ENCODE measurements at places on chromosomes 5 and 9.

DNA sequence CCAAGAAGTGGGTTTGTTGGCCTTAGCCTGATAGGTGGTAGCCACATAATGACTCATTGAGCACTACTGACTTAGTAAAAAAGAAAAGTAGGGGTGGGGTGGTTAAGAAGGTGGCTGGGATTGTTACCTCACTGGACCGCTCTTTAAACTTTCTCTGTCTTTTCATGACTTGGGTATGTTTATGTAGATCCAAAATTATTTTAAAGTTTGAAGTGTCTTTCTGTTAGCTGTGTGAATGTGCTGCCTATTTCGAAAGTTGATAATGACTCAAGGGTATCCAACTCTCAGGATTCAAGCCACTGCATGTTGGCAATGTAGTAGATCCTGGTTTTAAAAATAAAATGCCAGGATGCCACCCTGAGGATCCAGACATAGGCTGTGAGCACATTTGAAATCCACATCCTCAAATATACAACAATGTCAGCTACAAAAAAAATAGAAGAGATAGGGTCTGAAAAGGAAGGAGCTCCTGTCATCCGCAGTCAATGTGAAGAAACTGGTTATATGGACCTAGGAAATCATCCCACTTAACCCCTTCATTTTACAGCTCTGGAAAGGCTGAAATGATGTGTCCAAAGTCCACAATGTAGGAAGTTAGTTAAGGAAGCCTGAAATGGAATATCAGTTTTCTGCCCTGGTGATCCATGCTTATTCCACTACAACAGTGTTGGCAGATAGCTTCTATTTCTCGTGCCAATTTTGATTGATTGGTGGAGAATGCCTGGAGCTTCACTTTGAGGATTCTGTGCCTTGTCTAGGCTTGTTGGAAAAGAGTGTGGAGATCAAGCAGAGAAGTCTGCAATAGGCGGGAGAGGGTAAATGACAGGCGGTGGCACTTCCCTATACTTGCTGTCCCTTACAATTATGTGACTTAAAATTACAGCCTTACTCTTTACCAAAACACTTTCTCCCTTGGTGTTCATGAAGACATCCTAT is 23.4 kb downstream of the ZNF462 start:
- no peak overlapping the region for H3K4me3 ChIP-seq
- DNase-seq: no peak
- no peaks in the 10 kb centered on the region for H3K36me3 ChIP-seq
- H3K4me1 ChIP-seq: no peaks in the 10 kb centered on the region
- no peaks in the 10 kb centered on the region for H3K27me3 ChIP-seq

DNA sequence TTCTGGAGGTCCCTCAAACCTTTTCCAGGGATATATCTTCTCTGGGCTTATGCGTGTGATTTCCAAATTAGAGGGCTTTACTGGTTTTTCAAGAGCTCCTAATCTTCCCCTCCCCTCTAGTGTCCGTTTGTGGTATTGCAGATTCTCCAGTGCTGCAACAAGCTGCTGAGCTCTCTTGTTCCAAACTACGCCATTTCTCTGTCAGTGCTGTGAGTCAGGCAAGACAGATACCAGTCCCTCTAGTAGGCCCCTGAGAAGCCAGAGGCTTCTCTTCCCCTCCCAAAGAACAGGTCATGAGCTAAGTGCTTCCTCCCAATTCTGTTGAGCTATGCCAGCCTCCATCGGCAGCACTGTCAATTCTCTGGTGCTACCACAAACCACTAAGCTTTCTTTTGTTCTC is 149.5 kb downstream of the FANCC start:
- no peak overlapping the region for H3K27ac ChIP-seq
- no peaks in the 10 kb centered on the region for H3K4me1 ChIP-seq
- DNase-seq: peak; percentile 25
- peaks cover 34% of the 10 kb centered on the region for H3K36me3 ChIP-seq
- no peak overlapping the region for H3K4me3 ChIP-seq

DNA sequence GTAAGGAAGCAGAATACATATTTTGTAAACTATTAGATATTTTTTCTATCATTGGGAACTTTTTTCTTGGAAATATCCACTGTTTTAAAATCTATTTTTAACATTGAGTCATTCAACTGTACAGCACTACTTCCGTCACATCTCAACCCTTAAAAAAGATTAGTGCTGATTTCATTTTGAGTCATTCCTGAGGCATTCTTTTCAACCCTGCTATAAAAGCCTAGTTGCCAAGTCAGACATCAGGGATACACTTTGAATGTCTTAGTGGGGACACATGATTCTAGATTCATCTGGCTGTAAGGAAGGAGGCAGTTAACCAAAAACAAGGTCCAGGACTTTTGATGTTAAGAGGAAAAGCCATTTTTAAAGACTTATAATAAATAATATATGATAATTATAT is 160.9 kb downstream of the GIN1 start:
- peaks cover 5% of the 10 kb centered on the region for H3K36me3 ChIP-seq
- no peaks in the 10 kb centered on the region for H3K4me1 ChIP-seq
- no peak overlapping the region for H3K4me3 ChIP-seq
- DNase-seq: no peak

GRCh38 chr9:112015149-112015548 is 118.5 kb downstream of the UGCG start:
- no peak for DNase-seq
- no peak overlapping the region for H3K4me3 ChIP-seq
- H3K27ac ChIP-seq: no peak overlapping the region
- no peaks in the 10 kb centered on the region for H3K36me3 ChIP-seq

DNA sequence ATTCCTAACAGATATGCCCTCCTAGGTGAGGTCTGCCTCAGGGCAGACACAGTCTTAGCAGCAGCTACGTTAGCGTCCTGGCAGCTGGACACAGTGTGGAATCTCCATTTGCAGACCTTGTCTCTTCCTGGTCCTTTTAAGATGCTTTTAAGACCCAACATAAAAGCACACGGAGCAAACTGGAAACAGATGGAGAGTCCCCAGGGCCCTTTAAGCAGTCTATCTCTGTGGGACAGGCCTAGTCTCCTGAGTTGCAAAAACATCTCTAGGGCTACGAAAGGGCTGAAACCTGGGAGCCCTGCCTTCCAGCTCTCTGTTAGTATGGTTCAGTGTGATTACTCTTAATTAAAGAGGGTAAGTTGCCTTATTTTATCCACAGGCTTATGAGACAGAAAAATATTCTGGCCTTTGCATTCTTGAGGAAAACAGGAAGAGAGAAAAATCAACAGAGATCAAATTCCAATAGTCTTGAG is 66.0 kb upstream of the GNA14 start:
- no peak for DNase-seq
- H3K36me3 ChIP-seq: peaks cover 16% of the 10 kb centered on the region
- no peak overlapping the region for H3K4me3 ChIP-seq
- no peaks in the 10 kb centered on the region for H3K27me3 ChIP-seq
- H3K4me1 ChIP-seq: peaks cover 3% of the 10 kb centered on the region

- H3K4me1 ChIP-seq: no peaks in the 10 kb centered on the region
- no peak overlapping the region for H3K27ac ChIP-seq
- no peaks in the 10 kb centered on the region for H3K27me3 ChIP-seq
- no peak for DNase-seq
- no peak overlapping the region for H3K4me3 ChIP-seq
These were observed 9.2 kb upstream of the DENND4C start for GRCh38 chr9:19221326-19221725.

DNA sequence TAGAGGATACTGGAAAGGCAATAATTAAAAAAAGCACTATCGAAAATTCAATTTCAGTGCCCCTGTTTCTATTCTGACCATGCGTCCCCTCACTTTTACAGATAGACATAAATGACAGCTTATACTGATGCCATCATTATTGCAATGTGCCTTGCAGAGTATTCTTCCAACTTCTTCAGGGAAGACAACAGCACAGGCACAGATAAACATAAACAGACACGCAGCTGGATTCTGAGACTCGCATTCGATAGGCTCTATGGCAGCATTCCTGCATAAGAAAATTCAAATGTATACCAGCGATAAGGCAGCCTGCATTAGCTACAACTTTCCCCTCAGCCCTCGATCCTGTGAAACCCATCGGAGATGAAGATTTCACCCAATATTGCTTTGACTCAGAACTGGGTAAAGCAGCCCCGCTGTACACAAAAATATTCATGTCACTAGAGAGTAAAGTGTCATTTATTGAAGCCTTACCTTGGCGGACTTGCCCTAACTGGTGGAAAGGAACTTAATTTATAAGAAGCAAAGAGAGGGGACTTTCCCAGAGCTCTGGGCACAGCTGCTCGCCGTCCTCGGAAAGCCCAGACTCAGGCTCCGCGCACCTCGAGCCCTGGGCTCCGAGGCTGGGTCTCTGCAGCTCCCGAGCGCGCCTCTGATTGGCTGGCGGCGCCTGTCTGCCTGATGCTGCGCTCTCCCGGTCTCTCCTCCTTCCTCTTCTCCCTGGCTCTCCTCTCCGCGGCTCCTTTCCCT is at the start of gene CDH18:
Gene CDH18, minus strand, starts transcription at position 589 of the 750 bp plus-strand sequence. CDS start 149,214 bp downstream, outside the sequence.
- H3K4me3 ChIP-seq: no peak within 1 kb of the TSS
- H3K4me1 ChIP-seq: no peaks in the 10 kb centered on the region
- no peak within 1 kb of the TSS for H3K27ac ChIP-seq

GRCh38 chr5:179875741-179876609 is 17.4 kb upstream of the MRNIP start:
- H3K27ac ChIP-seq: no peak overlapping the region
- peaks cover 9% of the 10 kb centered on the region for H3K36me3 ChIP-seq
- no peaks in the 10 kb centered on the region for H3K4me1 ChIP-seq
- H3K4me3 ChIP-seq: no peak overlapping the region
- no peak for DNase-seq
- no peaks in the 10 kb centered on the region for H3K27me3 ChIP-seq

DNA sequence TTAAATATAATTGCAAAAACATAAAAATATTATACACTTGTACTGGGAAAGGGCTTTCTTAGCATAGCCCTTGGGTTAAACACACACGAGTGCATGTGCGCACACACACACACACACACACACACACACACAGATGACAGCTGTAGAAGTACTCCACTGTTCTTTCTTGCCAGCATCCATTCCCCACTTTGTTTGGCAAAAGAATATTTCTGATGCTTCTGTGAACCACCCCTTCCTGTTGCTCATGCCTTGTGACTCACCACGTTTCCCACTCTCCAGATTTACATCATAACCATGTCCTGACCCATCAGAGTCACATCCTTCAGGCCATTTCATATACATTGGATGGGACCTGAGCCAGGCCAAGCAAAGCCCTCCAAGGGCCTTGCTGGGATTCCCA is 280.1 kb downstream of the DNAH5 start:
- DNase-seq: no peak
- no peak overlapping the region for H3K27ac ChIP-seq
- H3K4me3 ChIP-seq: no peak overlapping the region
- H3K4me1 ChIP-seq: no peaks in the 10 kb centered on the region
- H3K36me3 ChIP-seq: no peaks in the 10 kb centered on the region

GRCh38 chr9:127927201-127927987 is 3.2 kb downstream of the PIP5KL1 start:
- peaks cover 26% of the 10 kb centered on the region for H3K4me1 ChIP-seq
- peak; percentile 89 for DNase-seq
- H3K4me3 ChIP-seq: peak overlapping the region; percentile 59
- no peak overlapping the region for H3K27ac ChIP-seq

- peaks cover 14% of the 10 kb centered on the region for H3K36me3 ChIP-seq
- no peak overlapping the region for H3K4me3 ChIP-seq
- no peak overlapping the region for H3K27ac ChIP-seq
- H3K4me1 ChIP-seq: peaks cover 9% of the 10 kb centered on the region
- DNase-seq: no peak
- no peaks in the 10 kb centered on the region for H3K27me3 ChIP-seq
These were observed 77.0 kb downstream of the CYFIP2 start for GRCh38 chr5:157342822-157343402.

DNA sequence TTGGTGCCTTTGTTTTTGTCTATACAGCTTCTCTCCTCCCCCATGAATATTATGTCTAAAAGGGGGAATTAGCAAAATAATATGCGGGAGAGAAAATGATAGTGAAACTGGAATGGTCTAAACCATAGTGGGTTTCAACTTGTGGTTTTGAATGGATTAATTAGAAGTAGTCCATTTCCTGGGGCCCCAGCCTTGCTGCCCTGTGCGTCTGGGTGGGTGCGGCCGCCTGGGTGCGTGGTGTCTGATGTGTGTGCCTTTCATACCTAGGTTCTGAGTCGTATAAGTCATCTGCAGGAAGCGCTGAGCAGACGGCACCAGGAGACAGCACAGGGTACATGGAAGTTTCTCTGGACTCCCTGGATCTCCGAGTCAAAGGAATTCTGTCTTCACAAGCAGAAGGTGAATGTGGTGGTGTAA is 120.0 kb upstream of the CACNA1B start:
- peaks cover 14% of the 10 kb centered on the region for H3K4me1 ChIP-seq
- H3K4me3 ChIP-seq: no peak overlapping the region
- no peak overlapping the region for H3K27ac ChIP-seq
- H3K27me3 ChIP-seq: no peaks in the 10 kb centered on the region
- H3K36me3 ChIP-seq: peaks cover 53% of the 10 kb centered on the region

- no peak overlapping the region for H3K27ac ChIP-seq
- H3K27me3 ChIP-seq: no peaks in the 10 kb centered on the region
- H3K36me3 ChIP-seq: no peaks in the 10 kb centered on the region
These were observed 191.8 kb downstream of the SLF1 start for GRCh38 chr5:94810281-94810680.

GRCh38 chr5:66655395-66656324 is 59.5 kb downstream of the MAST4 start:
- DNase-seq: no peak
- peaks cover 7% of the 10 kb centered on the region for H3K27me3 ChIP-seq
- H3K36me3 ChIP-seq: no peaks in the 10 kb centered on the region
- no peak overlapping the region for H3K27ac ChIP-seq

- DNase-seq: no peak
- no peaks in the 10 kb centered on the region for H3K4me1 ChIP-seq
- no peaks in the 10 kb centered on the region for H3K27me3 ChIP-seq
- H3K4me3 ChIP-seq: no peak overlapping the region
These were observed 855.2 kb downstream of the MAT2B start for GRCh38 chr5:164360589-164360988.
